NAMALWA (cell line): ENCODE measurements at places on chromosomes 6 and 20.

DNA sequence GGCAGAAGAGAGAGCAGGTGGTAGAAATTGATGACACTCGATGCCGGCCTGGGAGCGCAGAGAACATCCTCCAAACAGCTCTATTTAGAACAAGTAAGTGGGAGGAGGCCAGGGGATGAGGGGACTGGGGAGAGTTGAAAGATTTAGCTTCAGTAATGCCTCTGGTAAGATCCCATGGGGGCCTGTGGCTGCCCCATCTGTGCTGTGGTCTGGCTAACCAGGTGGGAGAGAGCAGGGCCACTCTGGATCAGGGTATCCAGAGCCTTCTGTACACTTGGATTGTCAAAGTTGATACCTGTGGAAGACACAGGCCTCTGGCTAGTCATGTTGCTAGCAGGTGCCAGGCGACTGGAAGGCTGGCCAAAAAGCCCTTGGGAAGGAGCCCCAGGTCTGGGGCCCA lies 27.6 kb downstream of the NCOA5 start:
- no peak for DNase-seq

DNA sequence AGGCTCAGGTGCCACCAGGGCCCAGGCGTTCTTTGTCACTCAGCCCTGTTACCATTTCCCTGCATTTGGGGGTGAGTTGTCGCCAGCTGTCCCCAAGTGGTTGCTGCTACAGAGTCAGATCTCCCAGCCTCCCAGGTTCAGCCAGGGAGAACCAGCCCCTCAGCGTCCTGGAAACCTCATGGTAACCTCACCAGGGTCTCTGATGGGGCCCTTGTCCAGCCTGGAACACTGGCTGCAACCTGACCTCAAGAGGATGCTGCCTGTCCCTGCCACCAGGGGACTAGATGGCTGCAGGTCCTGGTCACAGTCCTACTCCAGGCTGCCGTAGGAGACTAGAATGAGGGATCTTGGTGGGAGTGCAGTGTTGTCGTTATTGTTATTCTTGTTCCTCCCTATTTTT lies 228.3 kb upstream of the PDE10A start:
- no peak for DNase-seq

DNA sequence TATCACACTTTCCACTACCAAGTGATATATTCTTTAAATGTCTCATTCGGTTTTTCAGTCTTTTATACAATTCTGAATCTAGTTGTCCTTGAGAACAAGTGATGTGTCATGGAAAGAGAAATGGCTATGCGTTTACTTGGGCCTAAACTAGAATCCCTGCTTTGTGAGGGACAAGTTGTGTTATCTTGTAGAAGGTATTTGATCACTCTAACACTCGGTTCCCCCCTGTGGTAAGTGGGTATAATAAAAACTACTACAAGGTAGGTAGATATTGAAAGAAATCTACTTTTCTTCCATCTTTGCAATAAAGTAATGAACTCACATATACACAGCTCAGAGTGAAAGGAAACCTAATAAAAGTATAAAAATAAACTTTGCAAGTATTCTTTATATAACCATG lies 108.9 kb downstream of the MANEA start:
- DNase-seq: no peak

DNA sequence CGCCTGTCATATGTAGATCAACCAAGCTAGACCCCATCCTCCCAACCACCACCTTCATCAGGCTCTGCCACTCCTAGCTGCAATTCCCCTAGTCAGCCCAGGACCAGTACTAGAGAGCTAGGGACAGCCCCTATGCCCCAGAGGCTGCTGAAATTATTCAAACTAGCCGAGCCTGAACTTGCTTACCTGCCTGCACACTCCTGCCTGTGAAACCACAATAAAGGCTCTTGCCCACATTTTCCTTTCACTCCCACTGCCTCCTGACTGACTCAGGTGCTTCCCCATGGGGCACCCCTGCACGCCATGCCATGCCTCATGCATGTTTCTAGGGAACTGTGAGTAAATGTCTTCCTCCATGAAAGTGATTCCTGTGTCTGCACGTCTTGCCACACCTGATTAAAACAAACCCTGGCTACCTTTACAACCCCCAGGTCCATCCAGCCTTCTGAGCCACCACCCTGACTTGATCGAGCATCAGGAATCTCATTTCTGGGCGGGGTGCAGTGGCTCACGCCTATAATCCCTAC lies 66.5 kb upstream of the IER3 start:
- no peak for DNase-seq

DNA sequence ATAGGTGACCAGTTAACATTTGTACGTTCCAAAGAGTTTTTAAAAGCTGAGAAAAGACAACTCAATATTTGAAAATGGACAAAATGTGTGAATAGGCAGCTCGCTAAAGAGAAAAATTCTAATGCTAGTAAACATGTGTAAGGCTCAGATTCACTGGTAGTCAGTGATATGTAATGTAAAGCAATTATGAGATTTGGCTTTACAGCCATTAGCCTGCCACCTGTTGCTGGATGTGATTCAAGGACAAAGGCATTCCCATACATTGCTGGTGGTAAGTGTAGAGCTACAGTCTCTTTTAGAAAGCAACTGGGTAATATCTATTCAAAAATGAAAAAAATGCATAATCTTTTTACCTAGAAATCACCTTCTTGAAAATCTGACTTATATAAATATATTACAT lies 114.3 kb downstream of the COL19A1 start:
- no peak for DNase-seq

DNA sequence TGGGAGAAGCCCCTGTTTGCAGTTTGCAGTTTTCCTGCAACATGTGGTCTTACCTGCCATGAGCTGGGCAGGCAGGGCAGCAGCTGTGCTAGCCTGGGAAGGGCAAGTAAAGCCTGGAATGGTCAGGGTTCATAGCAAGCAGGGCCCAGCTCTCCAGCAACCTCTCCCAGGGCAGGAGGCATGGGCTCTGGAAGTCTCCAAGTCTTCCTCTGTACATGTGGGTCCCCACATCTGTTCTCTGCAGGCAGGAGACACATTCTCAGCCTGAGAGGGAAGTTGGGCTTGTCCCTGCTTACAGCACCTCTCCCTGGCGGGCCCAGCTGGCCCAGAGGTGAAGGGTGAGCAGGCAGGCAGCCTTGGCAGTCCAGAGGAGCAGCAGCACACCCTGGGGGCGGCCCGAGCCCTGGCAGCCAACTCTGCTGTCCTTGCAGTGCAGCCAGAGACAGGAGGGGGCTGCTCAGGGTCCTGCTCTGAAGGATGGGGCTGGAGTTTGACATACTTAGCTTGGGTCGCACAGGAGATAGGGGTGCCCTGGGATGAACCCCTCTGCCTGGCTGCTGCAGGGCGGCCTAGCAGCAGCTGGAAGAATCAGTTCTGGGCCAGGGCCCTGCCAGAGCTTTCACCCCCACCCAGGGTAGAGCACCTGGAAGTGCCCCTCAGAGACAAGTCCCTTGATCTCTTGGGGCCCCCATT lies 176.0 kb downstream of the MRPL14 start:
- DNase-seq: peak; percentile 10

GRCh38 chr6:51466427-51466826 lies 621.0 kb downstream of the PKHD1 start:
- no peak for DNase-seq

- DNase-seq: no peak
These were observed 14.3 kb downstream of the AARS2 start for GRCh38 chr6:44298864-44299263.

GRCh38 chr6:78701407-78701806 lies 165.9 kb upstream of the IRAK1BP1 start:
- DNase-seq: no peak

- no peak for DNase-seq
These were observed 4.4 kb upstream of the PXDC1 start for GRCh38 chr6:3755637-3756545.

GRCh38 chr20:50645253-50646068 lies 45.9 kb downstream of the RIPOR3 start:
- no peak for DNase-seq

- DNase-seq: no peak
These were observed 45.1 kb downstream of the SPATA2 start for GRCh38 chr20:49870261-49870660.

DNA sequence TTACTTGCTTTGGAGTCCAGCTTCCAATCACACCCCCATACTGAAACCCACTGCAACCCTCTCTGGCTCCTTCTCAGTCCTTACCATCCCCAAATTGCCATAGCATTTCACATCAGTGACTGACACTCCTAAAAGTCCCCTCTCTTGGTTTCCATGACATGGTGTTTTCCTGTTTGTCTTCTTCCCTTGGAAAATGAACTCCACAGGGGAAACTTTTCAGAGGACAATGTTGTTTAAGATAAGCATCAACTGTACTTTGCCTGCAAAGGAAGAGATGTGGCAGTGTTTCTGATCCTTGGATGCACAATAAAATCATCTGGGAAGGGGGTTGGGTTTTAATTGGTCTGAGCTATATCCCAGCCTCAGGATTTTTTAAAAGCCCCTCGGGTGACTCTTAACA lies 214.9 kb downstream of the HACE1 start:
- DNase-seq: no peak
